CD4-positive, alpha-beta T cell treated with Interleukin-1 beta for 1 hour (primary cell): ENCODE measurements at places on chromosomes 4 and X.

DNA sequence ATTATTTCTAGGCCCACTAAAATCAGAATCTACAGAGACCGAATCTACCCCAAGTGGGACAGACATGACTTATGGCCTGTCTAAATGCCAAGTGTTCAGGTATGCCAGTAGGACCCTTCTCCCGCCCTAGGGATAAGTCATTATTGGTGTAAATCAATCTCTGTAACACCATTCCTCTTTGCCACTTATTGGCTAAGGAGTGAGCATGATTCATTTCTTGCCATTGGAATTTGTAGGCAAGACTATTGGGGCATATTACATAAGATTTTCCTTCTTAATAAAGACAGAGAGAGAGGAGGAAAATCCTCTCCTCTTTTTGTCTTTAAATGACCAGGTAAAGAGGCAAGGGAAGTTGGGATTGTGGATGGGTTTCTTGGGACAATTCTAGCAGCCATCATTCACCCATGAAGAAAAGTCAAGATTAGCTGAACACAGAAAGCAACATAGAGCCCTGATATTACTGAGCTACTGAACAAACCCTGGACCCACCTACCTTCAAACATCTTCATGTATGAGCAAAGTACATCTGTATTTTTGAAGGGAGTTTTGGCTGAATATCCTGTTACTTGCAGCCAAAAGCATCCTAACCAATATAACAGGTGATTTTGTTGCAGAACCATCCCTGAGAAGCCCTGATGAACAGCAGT, 2.6 kb downstream of the SLC9B2 start:
- DNase-seq = no peak

DNA sequence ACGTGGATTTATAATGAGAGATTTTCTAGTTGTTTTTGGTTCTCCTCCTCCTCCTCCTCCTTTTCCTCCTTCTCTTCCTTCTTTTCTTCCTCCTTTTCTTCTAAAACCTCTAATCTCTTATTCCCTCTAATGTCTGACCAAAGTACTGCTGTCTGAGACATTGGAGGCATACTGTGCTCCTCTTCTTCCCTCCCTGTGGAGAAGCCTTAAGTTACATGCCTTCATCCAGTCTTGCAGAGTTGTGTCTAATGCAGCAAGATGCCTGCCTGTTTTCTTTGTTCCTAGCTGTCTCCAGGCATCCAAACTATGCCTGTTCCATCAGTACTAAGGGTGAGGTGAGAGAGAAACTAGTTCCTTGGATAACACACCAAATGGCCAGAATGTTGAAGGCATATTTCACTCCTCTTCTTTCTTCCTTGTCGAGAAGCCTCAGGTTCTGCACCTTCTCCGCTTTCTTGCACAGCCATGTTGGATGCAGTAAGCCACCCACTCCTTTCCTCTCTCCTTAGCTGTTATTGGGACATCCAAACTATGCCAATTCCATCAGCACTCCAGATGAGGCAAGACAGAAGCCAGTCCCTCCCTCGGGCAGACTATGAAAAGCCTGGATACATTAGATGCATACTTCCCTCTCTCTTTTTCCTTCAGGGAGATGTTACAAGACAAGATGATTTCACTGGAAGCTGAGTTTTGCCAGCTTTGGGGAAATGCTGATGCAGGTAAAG, 285.7 kb upstream of the TRAM1L1 start:
- no peak for DNase-seq

GRCh38 chr4:72846280-72847111, 223.0 kb downstream of the COX18 start:
- DNase-seq = no peak

GRCh38 chr4:122536001-122536400, 79.5 kb upstream of the IL2 start:
- no peak for DNase-seq

DNA sequence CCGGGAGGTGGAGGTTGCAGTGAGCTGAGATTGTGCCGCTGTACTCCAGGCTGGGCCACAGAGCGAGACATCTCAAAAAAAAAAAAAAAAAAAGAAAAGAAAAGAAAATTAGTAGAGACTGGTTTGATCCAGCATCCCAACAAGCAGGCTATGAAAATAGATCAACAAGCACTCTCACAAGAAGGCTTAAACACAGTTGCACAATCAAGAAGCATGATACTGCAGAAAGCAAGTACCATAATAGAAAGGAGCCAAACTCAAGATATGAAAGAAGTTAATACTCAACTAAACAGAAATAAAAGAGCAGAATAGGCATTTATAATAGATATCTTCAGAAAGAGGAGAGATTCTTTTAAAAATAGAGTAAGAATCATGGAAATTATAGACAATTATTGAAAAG, 10.6 kb downstream of the TLR6 start:
- DNase-seq = no peak

DNA sequence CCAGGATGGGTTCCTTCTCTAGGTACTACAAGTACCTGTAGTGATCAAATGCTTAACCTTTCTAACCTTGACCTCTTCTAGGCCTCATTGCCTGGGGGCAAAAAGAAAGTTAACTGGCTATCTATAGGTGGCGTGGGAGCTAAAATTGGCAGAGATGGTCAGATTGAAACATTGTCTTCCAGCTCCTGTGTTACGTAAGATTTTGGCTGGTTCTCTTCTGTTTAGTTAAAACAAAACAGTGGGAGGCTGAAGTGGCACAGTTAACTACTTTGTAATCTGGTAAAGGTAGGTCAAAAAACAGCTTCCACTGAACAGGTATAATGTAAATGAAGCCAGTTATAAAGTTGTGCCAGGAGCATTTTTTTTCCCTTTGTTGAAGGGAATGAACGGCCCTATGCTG, 115.2 kb downstream of the MBNL3 start:
- no peak for DNase-seq

GRCh38 chr4:83107631-83108030, 6.9 kb downstream of the PLAC8 start:
- no peak for DNase-seq

DNA sequence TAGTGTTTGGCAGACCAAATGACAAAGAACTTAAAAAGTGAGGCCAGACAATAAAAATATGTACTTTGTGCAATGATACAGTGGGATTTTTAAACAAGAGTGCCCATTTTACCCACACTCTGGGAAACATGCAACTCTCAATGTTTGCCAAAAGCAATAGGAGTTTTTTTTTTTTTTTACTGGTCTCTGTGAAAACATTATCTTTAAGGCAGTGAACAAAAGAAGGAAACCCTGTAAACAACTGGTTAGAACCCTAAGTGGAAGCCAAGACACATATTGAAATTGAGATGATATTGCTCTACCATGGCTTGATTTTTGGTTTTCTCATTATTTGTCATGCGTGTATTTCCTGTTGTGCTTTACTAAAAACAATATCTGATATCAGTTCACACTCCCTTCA, 67.2 kb upstream of the PPP3CA start:
- no peak for DNase-seq

- DNase-seq = no peak
These were observed 11.8 kb downstream of the IQSEC2 start for GRCh38 chrX:53269536-53270107.

GRCh38 chr4:188624370-188624769, 485.1 kb downstream of the TRIML1 start:
- no peak for DNase-seq

DNA sequence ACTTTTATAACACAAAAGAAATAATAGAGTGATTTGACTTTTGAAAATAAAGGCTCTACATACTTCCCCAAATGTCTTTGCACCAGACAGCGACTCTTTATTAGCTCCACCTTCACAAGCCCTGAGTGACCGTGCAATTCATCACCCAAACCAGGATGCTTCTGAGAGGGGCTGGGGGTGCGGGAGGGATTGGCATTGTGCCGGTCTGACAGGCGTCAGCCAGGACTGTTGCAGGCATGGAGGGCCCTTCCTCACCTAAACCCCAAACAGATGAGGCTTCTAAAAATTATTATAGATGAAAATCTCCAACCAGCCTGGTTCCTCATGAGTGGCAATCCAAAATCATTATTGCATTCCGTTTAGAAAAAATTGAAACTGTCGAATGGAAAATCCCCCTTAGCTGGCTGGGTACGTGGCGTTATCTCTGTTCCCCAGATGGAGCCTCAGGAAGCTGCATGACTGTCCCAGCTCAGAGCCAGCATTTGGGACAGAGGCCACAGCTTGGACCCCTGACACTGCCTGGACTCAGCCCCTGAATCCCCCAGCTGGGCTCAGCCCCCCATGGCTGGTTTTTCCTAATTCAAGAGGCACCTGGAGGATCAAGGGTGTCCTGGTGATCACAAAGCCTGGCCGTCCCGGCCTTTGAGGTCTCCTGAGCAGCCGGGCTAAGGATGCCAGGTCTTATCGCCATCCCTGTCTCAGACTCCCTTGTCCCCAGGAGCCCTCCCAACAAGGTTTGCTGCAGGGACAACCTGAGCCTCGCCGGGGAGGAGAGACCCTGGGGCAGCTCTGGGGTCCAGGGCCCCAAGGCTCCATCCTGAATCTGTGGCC, 60.4 kb downstream of the SORCS2 start:
- no peak for DNase-seq

DNA sequence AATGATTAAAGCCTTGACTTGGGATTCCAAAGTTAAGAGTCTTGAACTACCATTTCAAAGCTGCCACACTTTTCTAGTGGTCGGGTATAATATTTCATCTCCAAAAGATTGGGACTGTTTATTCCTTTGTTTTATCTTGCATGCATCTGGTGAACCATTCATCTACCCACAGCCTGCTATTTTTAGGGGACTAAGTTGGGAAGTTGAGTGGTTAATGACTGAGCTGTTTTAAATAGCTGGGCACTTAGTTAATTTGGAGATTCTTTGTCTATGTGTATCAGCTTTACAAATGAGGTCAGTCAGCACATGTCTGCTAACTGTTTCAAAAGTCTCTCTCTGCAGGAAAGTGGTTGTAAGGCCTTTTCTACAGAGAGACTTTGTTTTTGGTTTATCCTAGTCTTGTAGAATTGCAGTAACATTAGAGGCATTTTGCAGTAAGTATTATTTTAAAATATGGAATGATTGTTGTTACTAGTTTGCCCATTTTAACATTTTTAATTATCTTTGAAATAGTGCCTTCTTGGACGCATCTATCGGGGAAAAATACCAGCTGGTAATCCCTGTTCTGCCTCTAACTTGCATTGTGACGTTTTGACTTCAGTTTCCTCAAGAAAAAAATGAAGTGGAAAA, 8.2 kb downstream of the BMP2K start:
- no peak for DNase-seq

DNA sequence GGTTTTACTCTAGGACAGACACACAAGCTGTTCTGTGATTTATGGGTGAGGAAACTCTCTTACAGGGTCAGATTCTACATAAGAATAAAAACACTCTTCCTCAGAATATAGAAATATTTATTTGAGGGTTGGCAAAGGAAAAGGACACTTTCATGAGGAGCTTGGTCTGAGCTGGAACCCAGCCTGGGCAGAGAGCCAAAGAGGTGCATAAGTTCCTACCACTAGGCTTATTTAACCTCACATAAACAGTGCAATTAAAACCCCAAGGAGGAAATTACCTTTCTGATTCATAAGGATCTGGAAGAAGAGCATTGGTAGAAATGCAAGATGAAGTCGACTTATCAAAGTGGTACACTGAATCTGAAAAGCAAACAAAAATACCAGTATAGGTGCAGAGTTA, 32.9 kb downstream of the SETD7 start:
- no peak for DNase-seq

GRCh38 chr4:149980121-149980682, 98.0 kb upstream of the DCLK2 start:
- no peak for DNase-seq

- no peak for DNase-seq
These were observed 3.7 kb upstream of the SH3TC1 start for GRCh38 chr4:8195431-8195830.

DNA sequence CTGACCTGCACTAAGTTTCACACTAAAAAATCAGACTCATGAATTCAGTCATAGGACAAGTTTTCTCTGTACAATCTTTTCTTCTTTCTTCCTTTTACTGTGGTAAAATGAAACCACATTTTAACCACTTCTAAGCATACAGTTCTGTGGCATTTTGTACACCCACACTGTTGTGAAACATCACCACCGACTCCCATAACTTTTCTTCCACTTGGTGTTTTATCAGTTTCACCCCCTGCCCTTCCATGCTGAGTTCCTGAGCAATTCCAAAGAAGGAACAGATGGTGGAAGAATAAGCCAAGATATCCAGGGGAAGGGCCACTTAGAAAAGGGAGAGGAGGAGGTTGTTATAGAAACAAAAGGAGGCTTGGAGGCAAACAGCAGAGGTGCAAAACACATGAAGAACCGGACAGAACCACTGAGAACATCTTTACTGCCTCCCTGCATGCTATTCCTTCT, 22.6 kb downstream of the SLC25A4 start:
- DNase-seq = no peak

DNA sequence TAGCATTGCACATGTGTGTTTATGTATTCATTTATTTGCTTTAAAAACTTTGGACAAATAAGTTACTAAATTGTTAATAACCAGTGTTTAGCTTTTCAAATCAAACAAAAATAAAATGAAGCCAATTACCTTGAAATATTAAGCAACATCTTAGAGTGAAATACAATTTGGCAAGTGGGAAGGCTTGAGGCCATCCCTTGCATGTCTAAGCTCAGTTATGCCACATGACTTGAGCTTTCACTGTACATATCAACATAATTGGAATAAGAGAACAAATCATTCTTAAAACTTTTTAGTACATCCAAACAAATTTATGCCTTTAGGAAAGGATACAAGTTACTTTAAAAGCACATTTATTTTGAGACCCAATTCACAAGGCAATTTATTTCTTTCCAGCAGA, 640.6 kb downstream of the SPRY1 start:
- DNase-seq = no peak
